ENCODE measurements at places on chromosomes 6 and 20.

- no peak for DNase-seq
Measured at GRCh38 chr6:140977403-140977802, 1155.3 kb upstream of the GJE1 start.

GRCh38 chr20:18276821-18277220 lies 11.5 kb upstream of the ZNF133 start:
- no peak for DNase-seq

GRCh38 chr20:43375591-43375990 lies 82.1 kb upstream of the SRSF6 start:
- no peak for DNase-seq

- no peak for DNase-seq
Measured at GRCh38 chr6:159093609-159094443, 49.0 kb upstream of the TAGAP start.

- DNase-seq: no peak
Measured at GRCh38 chr6:137804637-137805036, 62.4 kb upstream of the TNFAIP3 start.

GRCh38 chr6:106477790-106478189 lies 117.3 kb downstream of the CRYBG1 start:
- DNase-seq: no peak

DNA sequence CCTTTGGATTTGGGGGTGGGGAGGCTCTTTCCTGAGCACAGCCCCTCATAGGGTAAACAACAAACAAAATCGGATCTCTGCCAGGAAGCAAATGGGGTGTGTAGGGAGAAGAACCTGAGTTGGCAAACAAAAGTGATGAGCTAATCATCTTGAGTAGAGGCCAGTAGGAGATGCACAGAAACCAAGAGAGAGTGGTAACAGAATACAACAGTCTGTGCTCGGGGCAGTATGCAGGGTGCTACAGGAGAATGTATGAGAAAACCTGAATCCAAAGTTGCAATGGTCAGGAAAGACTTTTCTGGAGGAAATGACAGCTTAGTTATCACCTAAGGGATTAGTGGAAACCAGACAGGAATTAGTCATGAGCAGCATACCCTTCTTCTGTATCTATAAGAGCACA lies 177.8 kb downstream of the CDKAL1 start:
- no peak for DNase-seq

DNA sequence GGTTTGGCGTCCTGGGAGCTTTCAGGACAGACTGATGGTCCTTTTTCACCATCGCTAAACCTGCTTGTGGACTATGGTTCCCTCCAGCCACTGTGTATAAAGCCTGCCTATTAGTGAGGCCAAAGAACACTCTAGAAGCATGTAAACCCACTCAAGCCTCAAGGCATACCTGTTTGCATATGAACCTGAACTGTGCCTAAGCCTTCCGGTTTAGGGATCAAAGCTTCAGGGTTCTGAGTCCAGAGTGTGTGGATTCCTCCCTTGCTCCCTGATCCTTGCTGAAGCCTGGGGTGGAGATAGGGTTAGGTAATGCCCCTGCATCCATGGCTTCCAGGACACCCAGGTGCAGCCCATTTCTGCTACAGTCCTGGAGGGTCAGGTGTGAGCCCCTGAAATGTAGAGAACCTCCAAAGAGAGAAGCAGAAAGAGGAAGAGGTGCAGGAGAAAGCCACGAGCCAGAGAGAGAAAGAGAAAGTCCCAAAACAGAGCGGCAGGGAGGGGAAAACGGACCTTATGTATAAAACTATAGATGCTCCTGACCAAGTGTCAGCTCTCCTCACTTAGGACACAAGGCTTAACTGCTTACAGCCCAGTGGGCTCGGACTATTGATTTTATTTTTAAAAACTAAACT lies 93.3 kb downstream of the SCML4 start:
- DNase-seq: no peak

GRCh38 chr6:146700078-146700686 lies 101.4 kb downstream of the ADGB start:
- DNase-seq: no peak

DNA sequence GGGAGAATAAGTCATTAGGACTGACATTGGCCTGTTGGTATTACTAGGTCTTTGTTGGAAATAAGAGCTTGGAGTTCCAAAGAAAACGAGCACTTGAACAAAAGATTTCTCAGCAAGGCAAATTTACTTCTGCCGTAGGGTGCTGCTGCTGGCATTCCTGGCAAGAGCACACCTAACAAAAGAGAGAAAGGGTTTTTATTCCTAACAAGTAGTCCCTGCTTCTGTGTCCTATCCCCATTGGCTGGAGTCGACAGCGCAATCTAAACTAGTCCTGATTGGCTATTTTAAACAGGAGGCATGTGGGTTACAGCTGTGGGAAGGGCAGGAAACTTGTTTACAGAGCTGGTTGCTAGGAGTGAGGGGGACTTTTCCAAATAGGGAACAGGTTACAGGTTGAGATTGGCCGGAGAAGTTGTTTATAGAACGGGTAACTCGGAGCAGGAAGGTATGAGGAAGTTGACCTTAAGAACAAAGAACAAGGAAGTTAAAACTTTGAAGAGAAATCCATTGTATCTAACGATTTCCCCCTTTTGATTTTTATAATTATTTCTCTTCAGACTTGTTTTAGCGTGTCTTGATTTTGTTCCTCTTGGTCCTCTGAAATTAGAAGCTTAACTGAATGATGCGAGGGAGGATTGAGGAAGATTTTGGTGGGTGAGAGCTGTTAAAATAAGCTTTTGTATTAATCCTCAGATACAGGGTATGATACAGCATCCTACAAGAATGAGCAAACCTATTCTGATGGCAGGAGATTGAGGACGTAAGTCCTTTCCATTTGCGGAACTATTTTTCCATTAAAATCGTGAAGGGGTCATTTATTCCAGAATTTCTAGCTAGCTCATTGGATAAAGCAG lies 3.4 kb upstream of the ZNFX1 start:
- no peak for DNase-seq

- DNase-seq: no peak
Measured at GRCh38 chr6:162681447-162681846, 46.1 kb downstream of the PRKN start.

GRCh38 chr20:6489361-6490171 lies 277.9 kb upstream of the BMP2 start:
- no peak for DNase-seq

DNA sequence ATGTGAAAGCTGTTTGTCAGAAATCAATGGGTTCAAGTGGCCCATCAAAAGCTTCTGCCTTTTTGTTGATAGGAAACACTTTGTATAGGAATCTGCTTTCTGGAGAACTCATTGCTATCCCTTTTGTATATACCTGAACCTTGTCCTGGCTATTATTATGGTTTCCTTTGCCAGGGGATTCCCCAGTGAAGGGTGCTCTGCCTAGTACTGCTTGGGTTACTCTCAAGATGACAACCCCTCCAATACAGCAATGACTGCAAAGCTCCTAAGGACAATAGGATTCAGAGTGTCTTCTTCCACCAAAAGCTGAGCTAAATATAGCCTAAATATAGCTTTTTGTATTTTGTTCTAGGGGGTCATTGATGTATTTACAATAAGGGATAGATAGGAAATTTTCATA lies 54.0 kb upstream of the PTPRK start:
- DNase-seq: no peak

DNA sequence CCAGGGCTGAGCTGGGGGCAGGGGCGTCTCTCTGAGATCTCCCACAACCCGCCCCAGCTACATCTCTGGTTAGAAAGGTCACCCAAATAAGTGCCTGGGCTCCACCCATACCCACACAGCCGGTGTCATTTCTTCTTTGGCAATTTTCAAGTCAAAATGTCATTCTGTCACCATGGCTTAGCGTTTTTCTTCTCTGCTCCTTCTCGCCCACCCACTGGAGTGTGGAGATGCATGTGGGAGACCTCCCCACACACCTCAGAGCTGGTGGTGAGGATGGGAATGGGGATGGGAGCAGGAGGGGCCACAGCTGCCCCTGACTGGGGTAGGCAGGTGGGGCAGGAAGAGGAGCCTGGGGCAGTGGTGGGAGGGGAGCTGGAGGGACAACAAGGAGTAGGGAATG lies 63.1 kb downstream of the CPNE5 start:
- DNase-seq: no peak

- peak; percentile 66 for DNase-seq
Measured at GRCh38 chr6:43717822-43718221, 30.2 kb upstream of the MRPS18A start.

DNA sequence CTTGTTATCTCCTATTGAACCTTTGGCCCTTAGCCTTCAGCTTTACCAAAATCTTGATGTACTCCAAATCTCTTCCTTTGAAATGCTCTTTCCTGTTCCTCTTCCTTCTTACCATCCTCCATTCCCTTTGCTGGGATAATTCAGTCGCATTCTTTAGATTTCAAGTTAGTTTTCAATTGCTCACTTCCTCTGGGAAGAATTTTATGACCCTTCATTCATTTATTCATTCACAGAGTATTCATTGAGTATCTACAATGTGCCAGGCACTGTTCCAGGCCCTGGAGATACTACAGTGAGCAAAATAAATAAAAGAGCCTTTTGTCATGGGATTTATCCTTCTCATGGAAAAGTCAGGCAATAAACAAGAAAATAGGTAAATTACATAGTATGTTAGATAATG lies 548.2 kb upstream of the FLRT3 start:
- DNase-seq: no peak

GRCh38 chr6:89494131-89494793 lies 61.3 kb downstream of the ANKRD6 start:
- DNase-seq: no peak

DNA sequence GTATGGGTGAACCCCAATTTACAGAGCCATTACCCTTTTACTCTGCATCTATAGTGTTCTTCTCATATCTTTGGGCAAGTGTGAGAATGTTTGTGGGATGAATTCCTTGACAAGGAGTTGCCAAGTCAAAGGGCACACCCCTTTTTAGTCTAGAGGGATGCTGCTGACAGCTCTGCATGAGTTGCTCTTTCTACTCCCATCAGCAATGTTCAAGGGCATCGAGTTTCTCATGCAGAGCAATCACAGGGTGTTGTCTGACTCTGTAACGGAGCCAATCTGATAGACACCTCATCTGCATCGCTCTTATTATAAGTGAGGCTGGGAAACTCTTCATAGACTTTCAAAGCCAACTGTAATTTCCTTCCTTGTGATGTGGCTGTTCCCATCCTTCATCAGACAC lies 77.4 kb downstream of the EDN3 start:
- DNase-seq: no peak

DNA sequence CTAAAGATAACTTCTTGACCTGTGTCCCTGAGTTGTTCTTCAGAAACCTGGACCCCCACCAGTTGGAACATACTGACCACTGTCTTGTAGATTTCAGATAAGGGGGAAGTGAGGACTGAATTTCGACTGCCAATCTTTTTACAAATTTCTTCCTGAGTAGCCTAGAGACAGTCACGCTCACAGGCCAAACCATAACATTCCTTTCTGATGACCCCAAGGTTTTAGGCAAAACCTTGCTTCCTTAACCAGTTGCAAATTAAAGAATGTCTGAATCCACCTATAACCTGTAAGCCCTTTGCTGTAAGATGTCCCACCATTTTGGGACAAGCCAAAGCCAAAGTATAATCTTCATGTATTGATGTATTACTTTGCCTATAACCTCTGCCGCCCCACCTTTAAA lies 306.9 kb downstream of the LRFN2 start:
- DNase-seq: no peak

GRCh38 chr20:36203861-36204260 lies 32.4 kb upstream of the AAR2 start:
- DNase-seq: no peak

DNA sequence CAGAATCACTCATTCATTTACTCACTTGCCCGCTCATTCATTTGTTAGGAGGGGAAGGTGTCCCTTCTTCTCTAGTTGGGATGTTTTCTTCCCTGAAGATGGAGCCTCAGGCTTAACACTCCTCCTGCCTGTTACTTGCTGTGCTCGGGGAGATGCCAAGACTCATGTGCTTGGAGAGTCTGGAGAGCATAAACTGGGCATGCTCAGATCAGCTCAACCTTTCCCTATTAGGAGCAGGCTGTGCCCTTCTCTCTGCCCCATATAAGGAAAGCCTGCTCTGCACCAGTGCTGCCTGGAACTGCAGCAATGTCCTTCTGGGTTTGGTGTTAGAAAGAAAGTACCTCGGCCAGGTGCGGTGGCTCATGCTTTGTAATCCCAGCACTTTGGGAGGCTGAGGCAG lies 18.0 kb upstream of the UBE2V1 start:
- DNase-seq: peak; percentile 83

DNA sequence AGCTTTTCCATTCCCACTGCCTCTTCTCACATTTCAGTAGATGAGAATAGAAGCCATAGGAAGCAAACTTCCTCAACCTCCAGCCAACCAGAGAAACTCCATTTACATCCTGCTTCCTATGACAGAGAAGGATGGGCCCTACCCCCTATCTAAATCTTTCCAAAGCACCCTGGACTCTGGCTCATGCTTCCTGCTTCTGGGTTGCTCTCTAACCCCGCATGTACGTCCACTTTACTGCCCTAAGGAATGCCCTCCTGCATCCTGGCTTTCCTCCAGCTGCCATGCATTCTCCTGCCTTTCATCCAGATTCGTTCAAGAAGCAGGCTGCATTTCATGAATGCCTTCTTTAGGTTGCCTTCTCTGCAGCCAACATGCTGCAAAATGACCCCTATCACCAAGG lies 91.9 kb downstream of the FAM217A start:
- DNase-seq: no peak

GRCh38 chr20:24694157-24694726 lies 224.8 kb downstream of the SYNDIG1 start:
- no peak for DNase-seq

DNA sequence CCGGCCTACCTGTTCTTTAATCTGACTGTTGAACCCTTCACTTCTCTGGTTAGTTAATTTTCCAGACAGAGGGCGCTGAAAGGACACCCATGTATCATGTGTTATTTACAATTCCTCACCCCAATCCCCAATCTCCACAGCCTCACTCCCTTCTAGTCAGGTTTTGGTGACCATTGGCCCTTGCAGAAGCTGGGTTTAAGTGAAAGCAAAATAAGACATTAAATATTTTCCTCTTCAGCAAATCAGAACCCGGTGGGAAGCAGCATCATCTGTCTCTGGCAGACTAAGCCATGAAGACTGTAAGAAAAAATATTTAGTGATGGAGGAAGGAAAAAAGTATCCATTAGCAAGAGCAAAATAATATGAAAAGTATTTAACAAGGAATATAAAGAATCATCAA lies 9.4 kb upstream of the HLA-DQA1 start:
- DNase-seq: no peak

DNA sequence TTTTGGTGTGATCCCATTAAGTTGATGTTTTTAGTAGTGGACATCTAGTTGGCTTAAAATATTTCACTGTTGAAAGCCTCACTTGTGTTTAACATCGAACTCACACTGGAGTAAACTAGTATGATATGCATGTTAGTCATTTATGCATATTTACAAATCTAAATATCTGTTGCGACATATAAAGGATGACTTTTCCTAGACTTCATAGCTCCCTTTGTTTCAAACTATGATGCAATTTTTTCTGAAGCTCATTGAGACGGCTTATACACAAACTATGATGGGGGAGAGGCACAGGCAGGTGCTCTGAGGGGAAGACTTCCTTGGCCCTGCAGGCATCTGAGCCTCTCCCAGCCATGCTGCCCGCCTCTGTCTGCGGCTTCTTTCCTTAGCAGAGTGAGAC lies 11.8 kb upstream of the FOXC1 start:
- DNase-seq: no peak

All from ascending aorta (tissue), 2 donors.